CD4-positive, alpha-beta T cell treated with Interleukin-12 subunit alpha and Interleukin-12 subunit beta, for 1 hour (primary cell): ENCODE measurements at places on chromosomes 13 and 19.

GRCh38 chr19:48436586-48436985, 9.2 kb upstream of the GRWD1 start:
- no peak for DNase-seq

GRCh38 chr19:48218997-48219396, 36.7 kb downstream of the CARD8 start:
- DNase-seq, result no peak

GRCh38 chr19:49514151-49514550, 1.7 kb downstream of the FCGRT start:
- DNase-seq, result no peak

DNA sequence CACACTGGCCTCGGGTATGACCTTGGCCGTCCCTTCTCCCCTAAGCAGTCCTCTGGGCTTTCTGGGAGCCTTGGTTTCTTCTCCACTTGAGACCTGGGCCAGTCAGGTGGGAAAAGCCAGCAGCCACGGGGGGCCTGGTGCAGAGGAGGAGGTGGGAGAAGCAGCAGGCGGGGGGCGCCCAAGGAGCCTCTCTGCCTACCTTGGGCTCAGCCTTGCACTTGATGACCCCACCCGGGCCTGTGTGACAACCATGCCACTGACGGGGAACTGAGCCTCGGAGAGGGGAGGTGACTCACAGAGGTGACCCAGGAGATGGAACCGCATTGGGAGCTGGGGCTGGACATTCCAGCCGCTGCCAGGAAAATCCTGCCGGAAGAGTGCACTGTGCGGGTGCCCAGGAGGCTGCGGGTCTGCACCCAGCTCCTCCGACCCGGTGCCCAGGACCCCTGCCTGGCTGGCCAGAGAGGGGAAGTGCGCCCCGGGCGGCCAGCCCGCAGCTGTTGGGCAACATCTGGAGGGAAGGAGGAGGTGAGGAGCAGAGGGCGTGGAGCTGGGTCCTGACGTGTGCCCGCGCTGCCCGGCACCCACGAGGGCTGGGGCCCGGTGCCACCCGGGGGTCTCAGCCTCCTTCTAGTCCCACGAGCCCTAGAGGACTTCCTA, 23.4 kb upstream of the SLC7A10 start:
- DNase-seq, result no peak

DNA sequence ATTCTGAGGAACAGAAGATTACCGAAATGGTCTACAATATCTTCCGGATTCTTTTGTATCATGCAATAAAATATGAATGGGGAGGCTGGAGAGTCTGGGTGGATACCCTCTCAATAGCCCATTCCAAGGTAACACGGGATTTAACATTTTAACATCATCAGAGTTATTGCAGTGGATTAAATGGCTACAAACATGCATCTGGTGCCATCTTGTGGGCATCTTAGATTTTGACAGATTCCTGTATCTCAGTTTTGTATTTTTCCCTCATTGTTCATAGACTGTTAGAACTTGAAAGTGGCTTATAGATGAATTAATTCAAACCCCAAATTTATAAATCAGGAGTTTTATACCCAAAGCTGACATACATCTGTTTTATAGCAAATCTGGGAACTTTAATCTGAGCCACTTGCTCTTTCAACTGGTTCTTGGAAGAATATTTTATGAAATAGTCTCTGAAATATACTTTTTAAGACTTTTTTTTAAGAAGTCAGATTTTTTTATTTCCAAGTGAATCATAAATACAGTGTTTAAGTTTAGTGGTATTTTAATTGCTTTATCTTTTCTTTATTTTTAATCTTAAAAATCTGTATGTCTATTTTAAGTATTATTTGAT, 215.2 kb downstream of the NBEA start:
- DNase-seq, result peak; percentile 29

- DNase-seq, result no peak
Measured at GRCh38 chr19:16025108-16026101, 50.9 kb upstream of the TPM4 start.

DNA sequence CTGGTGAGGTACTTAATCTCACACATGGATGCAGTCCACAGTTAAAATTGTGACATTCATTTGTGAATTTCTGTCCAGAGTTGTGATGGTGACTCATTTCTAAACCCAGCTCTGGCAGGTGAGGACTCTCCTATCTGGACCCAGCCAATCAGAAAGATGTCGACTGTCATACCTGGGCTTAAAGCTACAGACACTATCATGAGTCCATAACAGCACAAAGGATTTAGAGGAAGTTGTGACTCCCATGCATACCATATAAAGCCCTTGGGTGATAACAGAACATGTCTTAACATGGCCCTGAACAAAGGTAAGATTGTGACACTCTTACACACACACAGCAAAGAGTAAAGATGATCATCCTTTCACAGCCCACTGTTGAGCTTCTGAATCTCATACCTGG, 59.7 kb upstream of the ZNF724 start:
- DNase-seq, result no peak

- DNase-seq, result no peak
Measured at GRCh38 chr13:24861617-24862362, 97.8 kb downstream of the RNF17 start.

GRCh38 chr19:42018503-42019193, 24.6 kb upstream of the ATP1A3 start:
- DNase-seq, result no peak

- no peak for DNase-seq
Measured at GRCh38 chr19:16435999-16436650, 35.6 kb downstream of the EPS15L1 start.

DNA sequence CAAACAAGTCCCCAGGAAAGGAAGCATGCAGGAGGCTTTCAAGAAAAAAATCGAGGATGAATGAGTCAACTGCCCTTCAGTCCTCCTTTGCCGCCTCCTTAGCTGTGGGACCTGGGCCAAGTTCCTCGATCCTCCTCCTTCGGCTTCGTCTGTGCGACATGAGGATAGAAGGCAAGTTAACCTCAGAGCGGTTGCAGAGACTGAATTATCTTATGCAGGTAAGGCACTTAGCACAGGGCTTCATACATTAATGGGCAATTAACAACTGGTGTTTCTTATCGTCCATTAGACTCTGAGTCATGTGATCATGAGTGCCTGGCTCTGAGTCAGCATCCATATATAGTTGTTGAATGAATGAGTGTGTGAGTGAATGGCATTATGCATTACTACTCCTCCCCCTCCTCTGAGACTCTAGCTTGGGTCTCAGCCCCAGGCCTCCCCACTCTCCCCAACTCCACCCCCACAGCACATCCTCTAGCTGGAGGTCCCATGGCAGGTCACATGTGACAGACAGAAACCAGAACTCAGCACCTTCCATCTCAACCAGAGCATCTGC, 1.6 kb upstream of the TTC9B start:
- no peak for DNase-seq

DNA sequence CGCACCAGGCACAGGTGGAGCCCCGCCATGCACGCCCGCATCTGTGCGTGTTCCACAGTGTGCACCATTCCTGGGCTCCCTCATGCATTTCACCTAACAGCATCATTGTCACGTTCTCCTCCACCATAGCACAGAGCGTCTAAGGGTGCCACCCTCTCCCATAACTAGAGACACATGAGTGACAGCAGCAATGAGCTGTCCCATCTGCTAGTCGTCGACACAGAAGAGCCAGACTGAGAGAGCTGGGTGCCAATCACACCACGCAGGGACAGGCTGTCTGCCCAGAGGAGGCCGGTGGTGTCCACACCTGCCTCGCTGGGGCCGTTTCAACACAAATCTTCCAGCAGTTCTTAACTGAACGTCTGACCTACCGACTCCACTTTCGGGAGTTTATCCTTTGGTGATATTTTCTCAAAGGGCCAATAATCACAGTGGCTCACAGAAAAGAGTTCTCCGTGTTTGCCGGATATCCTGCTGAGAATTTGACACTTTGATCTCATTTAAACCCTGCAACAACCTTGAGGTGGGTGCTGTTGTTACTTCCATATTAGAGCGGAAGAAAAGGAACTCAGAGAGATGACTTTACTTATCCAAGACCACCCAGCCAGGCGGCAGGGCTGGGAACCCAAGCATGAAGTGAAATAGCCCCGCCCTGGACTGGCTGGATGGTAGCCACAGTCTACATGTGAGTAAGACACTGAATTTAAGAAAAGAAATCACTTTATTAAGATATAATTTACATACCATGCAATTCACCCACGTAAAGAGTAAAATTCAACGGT, 16.2 kb downstream of the CLEC11A start:
- DNase-seq, result no peak

DNA sequence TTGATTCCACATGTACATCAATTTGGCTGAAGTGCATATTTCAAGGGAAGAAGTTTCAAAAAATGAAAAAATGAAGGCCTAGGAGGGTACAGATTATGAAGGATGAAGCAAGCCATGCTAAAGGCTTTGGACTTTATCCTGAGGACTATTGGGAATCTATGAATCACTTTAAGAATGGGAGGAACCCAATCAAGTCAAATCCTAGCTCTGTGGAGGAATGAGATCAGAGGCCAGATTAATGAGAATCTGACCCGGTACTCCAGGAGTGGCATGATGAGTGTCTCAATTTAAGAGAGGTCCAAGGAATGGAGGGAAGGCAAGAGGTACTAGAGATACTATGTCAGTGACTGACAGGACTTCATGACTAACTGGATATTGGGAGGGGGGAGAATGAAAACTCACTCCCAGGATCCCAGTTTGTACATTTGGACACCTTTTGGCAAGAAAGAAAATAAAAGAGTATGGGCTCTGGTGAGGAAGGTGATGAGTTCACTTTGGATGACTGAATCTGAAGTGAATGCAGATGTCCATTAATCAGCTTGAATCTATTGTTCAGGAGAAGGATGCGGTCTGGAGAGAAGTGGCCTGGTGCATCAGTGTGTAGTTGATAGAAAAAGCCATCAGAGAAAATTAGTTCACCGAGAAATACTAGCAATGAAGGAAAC, 349.0 kb downstream of the EFNB2 start:
- no peak for DNase-seq

DNA sequence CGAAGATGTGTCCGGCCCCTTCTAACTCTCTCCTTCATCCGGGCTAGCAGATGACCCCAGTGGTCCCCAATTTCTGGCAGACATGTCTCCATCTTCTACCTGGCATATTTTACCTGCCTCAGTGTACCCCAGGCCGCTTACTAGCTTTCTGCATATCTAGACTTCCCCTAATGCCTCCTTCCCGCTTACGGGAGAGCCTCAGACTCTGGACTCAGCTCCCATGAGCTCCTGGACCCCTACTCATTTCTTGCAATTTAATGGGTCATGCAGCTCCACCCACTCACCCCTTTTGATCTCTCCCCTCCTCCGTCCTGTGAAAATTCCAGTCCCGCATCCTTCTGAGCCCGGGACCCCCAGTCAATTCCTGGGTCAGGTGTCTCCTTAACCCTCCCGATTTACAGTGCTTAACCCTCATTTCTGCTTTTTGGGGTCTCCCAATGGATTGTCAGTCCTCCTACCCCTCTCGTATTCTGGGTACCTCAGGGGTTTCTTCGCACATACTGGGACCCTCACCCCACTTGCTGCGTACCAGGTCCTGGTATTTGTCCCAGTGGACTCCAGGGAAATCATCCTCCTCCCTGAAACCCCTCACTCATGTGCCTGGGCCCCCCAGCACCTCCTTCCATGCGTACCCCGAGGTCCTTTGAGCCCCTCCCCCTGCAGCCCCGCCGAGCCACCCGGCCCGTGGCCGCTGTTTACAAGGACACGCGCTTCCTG, 500 bp upstream of the JUNB start:
- DNase-seq, result peak; percentile 36

DNA sequence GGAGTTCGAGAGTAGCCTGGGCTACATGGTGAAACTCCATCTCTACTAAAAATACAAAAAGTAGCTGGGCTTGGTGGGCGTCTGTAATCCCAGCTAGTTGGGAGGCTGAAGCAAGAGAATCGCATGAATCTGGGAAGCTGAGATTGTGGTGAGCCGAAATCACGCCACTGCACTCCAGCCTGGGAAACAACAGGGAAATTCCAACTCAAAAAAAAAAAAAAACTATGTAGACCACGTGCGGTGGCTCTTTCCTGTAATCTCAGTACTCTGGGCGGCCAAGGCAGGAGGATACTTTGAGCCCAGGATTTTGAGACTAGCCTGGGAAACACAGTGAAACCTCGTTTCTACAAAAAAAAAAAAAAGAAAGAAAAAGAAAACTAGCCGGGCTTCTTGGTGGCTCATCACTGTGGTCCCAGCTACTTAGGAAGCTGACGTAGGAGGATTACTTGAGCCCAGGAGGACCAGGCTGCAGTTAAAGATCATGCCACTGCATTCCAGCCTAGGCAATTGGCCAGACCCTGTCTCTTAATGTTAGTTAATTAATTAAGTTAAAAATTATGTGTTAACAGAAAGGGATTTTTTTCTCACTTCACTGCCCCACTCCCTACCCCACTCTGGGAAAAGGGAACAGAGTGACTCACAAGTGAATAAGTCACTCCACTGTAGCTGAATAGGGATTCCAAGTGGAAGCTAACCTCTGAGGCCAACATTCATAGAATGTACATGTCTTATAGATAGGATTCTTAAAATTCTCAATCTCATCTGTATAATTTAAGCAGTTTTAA, 2.2 kb downstream of the ZNF83 start:
- DNase-seq, result no peak

DNA sequence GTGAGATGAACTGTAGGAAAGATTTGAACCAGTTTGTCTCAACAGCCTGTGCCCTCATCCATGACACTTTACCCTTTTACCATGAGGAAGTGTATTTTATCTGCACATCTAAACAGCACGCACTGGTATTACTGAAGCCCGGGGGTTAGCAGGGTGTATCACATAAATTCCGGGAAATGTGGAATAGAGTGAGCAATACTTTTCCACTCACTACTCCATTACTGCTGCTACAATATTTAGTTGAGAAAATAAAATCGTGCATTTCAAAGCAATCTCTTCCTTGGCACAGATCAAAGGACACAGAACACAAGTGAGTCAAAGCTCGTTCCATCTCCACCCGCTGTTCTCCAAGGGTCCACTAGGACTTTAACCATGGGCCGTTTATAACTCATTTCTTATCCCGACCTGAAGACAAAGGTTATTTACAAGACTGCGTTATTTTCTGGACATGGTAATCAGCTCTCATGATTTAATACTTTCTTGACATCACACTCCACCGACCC, 35.2 kb downstream of the STK24 start:
- no peak for DNase-seq

- no peak for DNase-seq
Measured at GRCh38 chr13:25571237-25571636, 199.5 kb downstream of the ATP8A2 start.

- DNase-seq, result no peak
Measured at GRCh38 chr19:1290703-1291651, 5.3 kb downstream of the EFNA2 start.

DNA sequence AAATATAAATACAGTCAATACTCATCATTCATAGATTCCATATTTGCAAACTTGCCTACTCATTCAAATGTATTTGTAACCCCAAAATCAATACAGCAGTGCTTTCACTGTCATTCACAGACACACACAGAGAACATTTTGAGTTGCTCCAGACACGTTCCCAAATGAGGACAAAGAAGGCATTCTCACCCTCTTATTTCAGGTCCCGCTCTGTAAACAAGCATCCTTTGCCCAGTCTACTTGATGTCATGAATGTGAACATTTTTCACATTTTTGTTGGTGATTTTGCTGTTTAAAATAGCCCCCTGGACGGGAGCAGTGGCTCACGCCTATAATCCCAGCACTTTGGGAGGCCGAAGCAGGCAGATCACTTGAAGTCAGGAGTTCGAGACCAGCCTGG, 15.5 kb downstream of the C19orf47 start:
- DNase-seq, result no peak

GRCh38 chr13:84400706-84401105, 518.4 kb upstream of the SLITRK1 start:
- no peak for DNase-seq

GRCh38 chr13:18953139-18953930, 228.3 kb downstream of the TUBA3C start:
- DNase-seq, result no peak
